ENCODE measurements at places on chromosomes 5 and 9. TPM values are rescaled to one million over a fixed set of nuclear protein-coding genes. Genes with fewer than 3 reads are reported as not detected.

The CAPSL gene
- 0.20 TPM for total RNA-seq

The NR2F1-AS1 gene
- total RNA-seq, result not detected

The MCC gene
- total RNA-seq, result 3.2 TPM

The ANXA2R gene
- total RNA-seq, result 26.2 TPM

The TTLL11 gene
- 2.3 TPM for total RNA-seq

The ORM2 gene
- not detected for total RNA-seq

The IL9 gene
- not detected for total RNA-seq

The PCDHGB2 gene
- 1.0 TPM for total RNA-seq

The PFN3 gene
- total RNA-seq, result not detected

The PCDHB2 gene
- total RNA-seq, result 0.09 TPM

The GARIN3 gene
- not detected for total RNA-seq

The PCDHGB7 gene
- total RNA-seq, result 0.39 TPM

The FAM221B gene
- not detected for total RNA-seq

The EGFLAM gene
- total RNA-seq, result not detected

The PCDHGC4 gene
- total RNA-seq, result 0.05 TPM

The FASTKD3 gene
- 13.0 TPM for total RNA-seq

The NUDT12 gene
- 1.2 TPM for total RNA-seq

The MCCC2 gene
- 43.1 TPM for total RNA-seq

The IL13 gene
- total RNA-seq, result 32.6 TPM

The CDX1 gene
- total RNA-seq, result not detected

The PCDHGA7 gene
- 0.30 TPM for total RNA-seq

The SPATA31D4 gene
- total RNA-seq, result not detected

The ITK gene
- 184 TPM for total RNA-seq

The CD72 gene
- 7.3 TPM for total RNA-seq

The CDK9 gene
- total RNA-seq, result 104 TPM

All from T-helper 2 cell treated with Interferon-gamma antibody and Interleukin-4, amounts not matched to agents 100 ng/mL and 5 ng/mL, for 36 hours (primary cell).